OCI-M1 (cell line): ENCODE measurements at places on chromosomes 11 and 22.

- no peak for DNase-seq
Observed at GRCh38 chr11:132187386-132187785, 817.0 kb downstream of the NTM start.

DNA sequence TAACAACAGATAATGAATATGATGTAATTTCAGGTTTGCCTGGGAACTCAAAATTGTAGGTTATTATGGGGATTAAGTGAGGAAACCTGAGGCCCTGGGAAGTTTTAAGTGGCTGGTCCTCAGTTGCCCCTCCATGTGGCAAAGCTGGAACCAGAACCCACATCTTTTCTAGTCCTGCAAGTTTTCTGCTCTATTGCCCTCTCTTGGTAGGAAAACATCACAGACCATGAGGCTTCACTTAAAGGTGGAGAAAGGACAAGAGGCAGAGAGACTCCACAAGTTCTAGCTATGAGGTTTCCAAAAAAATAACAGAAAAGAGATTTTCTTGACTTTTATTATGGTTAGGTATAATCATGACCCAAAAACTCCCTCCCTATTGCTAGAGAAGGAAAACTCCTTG lies 115.5 kb upstream of the DDI1 start:
- no peak for DNase-seq

GRCh38 chr11:94738746-94739145 lies 29.4 kb upstream of the AMOTL1 start:
- no peak for DNase-seq

DNA sequence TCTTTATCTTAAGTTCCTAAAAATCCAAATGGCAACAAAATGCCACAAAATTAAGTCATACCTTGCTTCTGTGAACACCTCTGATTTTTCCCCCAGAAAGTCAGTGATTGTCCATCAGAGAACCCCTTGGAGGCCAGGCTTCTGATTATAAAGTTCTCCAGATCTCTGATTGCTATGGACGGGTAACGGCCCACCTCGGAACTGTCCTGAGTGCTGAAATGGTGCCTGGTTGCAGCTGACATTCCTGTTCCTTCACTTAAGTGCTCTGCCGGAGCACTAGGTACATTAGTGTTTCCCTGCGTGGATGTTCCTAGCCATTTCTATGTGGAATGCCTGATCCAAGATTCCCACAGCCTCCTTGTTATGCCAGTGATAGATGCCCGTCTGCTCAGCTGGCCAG lies 85.0 kb downstream of the CHST1 start:
- peak; percentile 34 for DNase-seq

GRCh38 chr22:39707816-39708215 lies 137.3 kb downstream of the CACNA1I start:
- DNase-seq, result no peak

DNA sequence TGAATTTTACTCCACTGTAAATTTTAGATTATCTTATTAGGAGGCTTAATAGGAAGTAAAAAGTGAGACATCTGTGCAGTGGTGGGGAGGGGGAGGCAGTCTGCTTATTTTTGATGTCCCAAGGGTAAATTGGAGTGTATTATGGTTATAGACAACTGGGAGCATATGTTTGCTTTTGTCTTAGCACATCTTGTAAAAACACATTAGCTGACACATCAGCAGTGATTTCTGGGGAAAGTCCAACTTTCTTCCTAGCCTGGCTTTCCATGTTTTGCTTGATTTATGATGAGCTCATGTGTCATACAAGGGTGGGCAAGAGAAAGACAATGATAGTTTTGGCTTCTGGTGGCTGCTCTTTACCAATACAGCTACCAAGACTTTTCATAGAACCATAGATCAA lies 4.0 kb downstream of the ANO3 start:
- DNase-seq, result no peak
